Stimulated activated CD4-positive, alpha-beta T cell treated with anti-CD3 and anti-CD28 coated beads, Interleukin-1b, Interleukin-23, amount 100 ng/mL, for 1 hour (primary cell): ENCODE measurements at places on chromosomes 7 and 10.
A peak's percentile ranks its signal among the peaks of the same experiment; 100 is the strongest.

- DNase-seq, result no peak
These were observed 177.7 kb downstream of the CUX1 start for GRCh38 chr7:101995121-101995520.

DNA sequence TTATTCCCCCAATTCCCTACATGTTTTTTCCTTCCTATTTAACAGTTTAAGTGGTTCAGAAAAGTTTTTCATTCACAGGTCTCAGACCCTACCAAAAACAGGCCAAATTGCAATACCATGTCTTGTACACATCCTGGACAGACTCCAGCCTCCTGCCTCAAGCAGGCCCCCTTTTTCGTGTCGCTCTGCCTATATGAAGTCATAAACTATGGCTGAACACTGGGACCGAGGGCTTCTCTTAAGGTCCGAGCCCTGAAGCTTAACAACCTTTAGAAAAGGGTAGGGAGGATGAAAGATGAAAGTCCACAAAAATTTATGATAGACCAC, 1.4 kb downstream of the FBXW4 start:
- no peak for DNase-seq

DNA sequence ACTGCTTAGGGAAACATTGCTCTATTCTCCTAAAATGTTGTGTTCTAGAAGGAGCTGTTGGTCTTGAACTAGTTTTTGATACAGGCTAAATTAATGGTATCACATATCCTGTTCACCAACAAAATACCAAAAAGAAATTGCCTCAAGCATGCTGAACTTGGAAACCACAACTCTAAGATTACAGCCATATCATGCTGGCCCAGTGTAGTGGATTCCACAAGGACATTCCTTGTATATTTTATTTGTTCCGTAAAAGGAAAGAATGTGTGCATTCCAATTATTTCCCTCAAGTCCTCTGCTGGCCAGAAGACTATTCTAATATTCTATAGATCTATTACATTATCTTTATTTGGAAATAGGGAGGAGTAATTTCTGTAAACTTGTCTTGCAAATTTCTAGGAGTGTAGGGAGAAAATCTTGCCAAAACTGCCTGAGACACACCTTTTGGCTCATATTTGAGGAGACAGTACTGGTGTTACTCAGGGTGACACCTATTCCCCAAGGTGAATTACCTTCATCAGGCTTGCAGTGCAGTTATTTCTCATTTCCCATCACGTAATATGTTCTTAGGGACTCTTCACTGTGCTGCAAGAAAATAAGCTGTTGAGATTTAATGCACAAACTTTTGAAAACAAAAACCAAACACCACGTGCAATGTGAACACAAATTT, 1.9 kb upstream of the NEBL start:
- DNase-seq, result no peak

GRCh38 chr7:141785706-141786552, 4.1 kb upstream of the TAS2R5 start:
- DNase-seq, result no peak

DNA sequence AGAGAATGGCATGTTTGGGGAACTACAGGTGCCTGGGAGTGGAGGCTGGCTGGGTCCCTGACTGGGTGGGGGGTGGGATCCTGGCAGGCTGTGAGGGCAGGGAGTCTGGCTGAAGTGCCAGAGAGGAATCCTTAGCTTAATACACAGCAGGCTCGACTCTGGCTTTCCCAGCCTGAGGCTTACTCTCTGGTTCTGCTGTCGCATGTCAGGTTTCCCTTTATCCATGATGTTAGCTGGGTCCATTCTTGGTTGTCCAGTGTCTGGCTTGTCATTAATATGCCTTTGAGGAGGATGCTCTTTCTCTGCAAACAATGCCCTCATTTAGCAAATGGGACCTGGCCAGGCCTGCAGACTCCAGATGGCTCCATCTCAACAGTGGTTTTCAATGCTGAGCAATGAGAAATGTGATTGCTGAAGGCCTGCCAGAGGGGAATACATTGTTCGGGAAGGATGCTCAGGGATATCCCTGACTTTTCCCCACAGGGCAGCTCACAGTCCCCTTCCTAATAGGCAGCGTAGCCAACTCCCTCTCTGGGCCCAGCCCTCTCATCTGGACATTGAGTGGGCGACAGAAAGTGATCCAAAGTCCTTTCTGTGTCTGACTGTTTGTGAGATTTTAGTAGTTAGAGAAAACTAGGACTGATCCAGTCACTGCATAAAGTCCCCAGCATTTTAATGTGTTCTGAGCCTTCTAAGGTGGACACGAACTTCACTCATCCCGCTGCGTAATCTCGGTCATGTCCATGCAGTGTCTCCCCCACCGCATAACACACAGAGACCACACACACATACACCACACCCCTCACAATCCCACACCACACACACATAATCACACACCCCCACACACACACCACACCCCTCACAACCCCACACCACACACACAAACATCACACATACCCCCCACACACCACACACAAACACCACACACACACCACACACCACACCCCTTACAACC, 124.9 kb downstream of the ANLN start:
- no peak for DNase-seq

DNA sequence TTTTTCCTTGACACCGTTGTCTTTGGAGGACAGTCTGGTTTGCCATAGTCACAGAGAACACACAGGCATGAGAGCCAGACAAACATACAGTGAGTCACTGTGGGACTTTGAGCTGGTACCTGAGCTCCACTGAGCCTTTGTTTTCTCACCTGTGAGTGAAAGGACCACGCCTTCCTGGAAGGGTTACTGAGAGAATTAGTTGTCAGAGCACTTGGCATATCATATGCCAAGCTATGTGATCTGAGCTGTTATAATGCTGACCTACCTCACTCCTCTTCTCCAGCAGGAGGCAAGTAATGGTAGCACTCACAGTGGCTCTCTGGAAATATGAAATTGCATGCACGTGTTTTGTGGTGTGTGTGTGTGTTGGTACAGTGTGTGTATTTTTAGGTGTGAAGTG, 59.7 kb downstream of the CXCL12 start:
- no peak for DNase-seq

GRCh38 chr10:75126277-75126676, 14.8 kb downstream of the SAMD8 start:
- no peak for DNase-seq

- DNase-seq, result no peak
These were observed 492 bp downstream of the COG5 start for GRCh38 chr7:107563081-107563774.

DNA sequence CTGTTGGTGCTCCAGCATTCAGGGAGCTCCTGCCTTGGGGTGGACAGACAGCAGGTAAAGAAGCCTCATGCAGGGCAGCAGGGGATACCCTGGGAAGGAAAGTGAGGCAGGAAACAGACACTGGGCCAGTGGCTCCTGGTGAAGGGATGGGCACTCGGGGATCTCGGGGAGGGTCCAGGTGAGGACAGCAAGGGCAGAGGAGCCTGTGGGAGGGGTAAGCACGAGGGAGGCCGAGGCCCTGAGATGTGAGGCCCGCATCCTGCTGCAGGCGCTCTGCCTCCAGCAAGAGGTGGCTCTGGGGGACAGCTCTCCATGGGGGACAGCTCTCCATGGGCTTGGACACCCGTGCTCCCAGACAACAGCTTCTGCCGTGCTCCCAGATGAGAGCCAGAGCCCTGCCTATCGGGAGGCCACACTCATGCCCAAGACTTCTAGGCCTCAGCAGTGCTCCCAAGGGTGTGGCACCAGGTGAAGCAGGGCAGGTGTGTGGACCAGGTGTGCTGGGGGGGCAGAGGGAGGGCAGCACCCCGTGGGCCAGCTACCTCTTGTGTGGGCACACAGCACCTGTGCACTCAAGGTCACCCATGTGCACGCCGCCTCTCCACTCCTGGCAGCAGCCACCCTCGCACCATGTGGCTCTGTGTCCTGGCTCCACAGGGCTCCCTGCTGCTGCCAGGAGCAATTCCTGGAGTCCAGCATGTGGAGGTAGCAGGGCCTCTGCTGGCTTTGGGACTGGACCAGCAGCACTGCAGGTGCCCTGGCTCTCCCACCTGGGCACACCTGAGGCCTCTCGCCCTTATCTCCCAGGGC, 93.6 kb upstream of the INSIG1 start:
- DNase-seq, result no peak

DNA sequence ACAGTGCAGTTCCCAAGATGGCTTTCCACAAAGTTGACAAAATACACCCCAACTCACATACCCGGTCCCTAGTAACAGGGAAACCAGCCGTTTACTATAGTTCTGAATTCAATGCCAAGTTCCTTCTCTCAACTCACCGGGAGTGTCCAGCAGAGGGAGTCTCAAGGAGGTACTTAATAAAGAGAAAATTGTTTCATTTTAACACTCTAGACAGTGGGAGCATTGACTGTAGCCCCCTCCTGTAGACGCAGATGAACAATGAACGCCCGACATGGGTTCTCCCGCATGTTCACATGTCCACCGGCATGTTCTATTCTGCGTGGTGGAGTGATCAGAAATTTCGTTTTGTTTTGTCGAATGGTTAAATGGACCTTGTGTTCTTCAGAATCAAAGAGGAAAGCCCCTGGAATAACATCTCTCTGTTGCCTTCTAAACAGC, 1.9 kb downstream of the HIPK2 start:
- DNase-seq, result peak; percentile 25

DNA sequence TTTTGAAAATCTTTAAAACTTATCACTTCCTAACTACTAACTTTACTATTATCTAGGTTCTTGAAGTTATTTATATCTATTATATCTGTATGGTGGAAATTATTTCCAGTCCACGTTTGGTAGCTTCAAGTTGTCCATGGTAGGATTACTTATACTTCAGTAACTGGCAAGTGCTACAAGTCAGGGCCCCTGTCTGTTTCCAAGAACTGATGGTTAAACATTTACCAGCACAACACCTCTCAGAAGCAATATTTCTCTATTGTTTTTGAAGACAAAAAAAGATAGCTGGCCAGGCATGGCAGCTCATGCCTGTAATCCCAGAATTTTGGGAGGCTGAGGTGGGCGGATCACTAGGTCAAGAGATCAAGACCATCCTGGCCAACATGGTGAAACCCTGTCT, 240.4 kb upstream of the RHOBTB1 start:
- no peak for DNase-seq

DNA sequence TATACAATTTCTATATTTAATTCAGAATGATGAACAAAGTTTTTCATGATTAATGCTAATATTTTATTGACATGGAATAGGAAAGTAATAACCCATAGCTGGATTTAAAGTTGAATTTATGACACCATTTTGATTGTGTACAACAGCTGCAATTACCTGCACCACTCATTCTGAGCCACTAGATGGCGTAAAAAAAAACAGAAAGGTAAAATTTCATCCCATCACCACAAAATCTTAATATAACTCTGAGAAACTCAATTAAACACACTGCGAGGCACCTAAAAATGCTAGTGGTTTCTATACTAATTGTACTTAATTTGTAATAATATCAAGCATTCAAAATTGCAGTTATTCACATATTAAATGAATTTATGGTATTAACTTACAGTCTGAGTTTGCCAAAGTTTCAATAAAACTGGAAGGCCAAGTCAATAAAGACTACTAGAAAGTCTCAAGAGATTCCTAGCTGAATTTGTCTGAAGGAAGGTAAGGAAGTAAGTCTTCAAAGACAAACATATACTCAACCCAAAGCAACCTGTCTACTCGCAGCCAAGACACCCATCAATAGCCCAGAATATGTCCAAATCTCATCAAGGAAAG, 182.5 kb downstream of the SKAP2 start:
- no peak for DNase-seq

DNA sequence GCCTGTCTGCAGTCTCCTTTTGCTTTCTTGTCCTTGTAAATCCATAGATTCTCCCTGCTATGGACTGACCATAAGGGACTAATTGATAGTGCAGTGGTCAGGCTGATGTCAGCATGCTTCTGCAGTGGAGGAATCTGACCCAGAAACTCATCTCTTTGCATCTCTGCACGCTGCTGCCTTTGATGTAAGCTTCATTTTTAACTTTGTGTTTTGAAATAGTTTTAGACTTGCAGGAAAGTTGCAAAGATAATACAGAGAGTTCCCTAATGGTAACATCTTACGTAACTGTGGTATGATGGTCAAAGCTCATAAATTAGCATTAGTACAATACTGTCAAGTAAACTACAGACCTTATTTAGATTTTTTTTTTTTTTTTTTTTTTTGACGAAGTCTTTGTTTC, 89.6 kb downstream of the GALNT17 start:
- no peak for DNase-seq

DNA sequence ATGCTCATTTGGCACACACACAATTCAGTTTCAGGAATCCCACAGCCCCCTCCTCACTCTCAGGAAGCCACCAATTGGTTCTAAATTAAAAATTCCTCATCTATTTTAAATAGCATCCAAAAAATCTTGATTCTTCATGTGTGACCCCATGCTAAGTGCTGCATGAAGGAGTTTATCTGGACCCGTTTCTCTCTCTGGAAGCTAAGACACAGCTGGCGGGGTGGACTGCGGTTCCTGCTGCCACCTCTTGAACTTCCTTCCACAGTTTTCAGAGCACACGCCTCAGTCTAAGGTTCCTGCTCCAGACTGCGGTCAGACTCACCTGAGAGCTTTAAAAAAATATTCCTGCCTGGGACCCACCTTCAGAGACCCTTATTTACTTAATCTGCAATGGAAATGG, 34.5 kb downstream of the LYZL1 start:
- no peak for DNase-seq

GRCh38 chr10:129593953-129594352, 126.9 kb downstream of the MGMT start:
- no peak for DNase-seq

DNA sequence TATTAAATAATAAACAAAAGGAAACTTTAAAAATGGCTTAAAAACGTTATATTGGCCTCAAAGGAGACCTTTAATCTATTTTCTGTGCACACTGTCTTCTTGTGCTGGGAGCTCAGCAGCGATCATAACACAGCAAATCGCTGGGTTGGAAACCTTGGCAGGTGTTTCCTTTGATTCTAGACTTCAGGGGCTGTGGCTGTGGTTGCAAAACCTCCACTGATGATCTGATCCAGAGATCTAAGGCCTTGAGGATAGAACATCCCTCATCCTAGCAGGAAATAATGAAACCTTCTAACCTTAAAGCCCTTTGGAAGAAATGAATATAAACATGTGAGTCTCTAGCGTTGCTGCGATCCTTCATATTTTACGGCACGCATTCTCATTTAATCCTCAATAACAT, 29.8 kb downstream of the CDHR3 start:
- no peak for DNase-seq

DNA sequence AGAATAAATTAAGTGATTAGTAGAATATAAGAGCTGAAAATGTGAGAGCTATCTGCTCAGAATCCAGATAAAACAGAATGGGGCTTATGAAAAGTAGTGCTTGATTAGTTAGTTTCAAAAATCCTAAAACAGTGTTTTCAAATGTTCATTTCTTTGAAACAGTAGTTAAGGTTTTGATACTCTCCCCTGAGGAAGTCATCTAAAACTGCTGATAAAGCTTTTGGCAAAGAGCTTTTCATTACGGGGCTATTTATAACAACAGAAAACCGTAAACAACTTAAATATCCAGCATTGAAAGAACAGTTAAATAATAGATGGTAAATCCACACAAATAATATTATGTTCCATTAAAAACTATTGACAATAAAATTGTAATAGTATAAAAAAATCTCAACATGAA, 77.5 kb downstream of the NPSR1 start:
- no peak for DNase-seq

- no peak for DNase-seq
These were observed 178.8 kb upstream of the MKLN1 start for GRCh38 chr7:131148708-131149428.

GRCh38 chr10:59362959-59363381, 621 bp upstream of the FAM13C start:
- DNase-seq, result no peak

GRCh38 chr7:36309301-36309700, 80.4 kb upstream of the ANLN start:
- no peak for DNase-seq

GRCh38 chr10:119370111-119370741, 162.9 kb downstream of the GRK5 start:
- no peak for DNase-seq

GRCh38 chr7:82745820-82746219, 302.2 kb upstream of the CACNA2D1 start:
- DNase-seq, result no peak
